NCI-H510A (cell line): ENCODE measurements at places on chromosomes 6 and 20.
A peak's percentile ranks its signal among the peaks of the same experiment; 100 is the strongest.

GRCh38 chr6:116255246-116255800, 1.4 kb upstream of the TSPYL4 start:
- DNase-seq = no peak

GRCh38 chr6:125974214-125974866, 12.0 kb upstream of the TRMT11 start:
- DNase-seq = peak; percentile 4

- DNase-seq = no peak
These were observed 68.6 kb downstream of the LCA5 start for GRCh38 chr6:79468587-79468986.

DNA sequence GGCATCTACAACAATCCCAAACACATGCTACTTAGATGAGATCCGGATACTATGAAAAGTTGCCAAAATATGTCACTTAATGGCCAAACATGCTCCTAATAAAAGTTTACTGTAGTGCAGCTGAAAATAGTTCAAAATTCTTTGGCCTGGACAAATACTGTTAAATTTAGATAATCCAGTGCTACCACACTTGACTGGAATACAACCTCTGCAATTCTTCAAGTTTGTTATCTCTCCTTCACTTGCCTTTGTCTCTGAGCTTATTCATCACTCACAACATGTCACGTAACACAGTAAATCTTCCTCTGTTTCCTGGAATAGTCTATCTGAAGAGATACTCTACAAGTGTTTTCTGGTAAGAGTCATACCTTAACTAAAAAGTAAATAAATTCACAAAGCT, 10.5 kb upstream of the PLN start:
- DNase-seq = no peak

DNA sequence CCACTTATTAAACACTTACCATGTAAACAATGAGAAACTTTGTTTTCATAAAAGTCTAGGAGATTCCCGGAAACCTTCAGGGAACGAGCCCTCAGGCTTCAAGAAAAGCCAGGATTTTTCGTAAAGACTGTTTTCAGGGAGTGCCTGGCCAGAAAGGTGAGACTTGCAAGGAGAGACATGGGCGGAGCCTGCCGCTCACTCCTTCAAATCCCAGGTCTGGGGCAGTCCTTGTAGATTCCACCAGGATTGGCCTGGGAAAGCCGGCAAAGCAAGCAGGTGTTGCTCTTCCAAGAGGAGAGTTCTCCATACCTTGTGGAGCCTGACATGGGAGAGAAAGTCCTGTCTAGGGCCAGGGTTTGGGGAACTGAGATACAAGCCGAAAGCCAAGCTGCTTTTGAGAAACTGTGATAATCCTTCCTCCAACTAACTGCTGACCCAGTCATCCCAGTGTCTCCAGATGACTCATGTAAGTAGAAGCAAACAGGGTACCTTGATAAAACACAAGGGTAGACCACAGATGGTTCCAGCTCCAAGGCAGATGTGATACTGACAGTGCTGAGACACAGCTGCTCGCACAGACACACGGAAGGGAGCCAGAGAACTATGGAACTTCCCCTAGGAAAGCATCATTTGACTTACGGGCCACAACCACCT, 69.4 kb upstream of the NAA20 start:
- no peak for DNase-seq

GRCh38 chr6:170288852-170289179, 2.1 kb downstream of the DLL1 start:
- DNase-seq = no peak
